ENCODE measurements at places on chromosomes 12 and 14. TPM values are rescaled to one million over a fixed set of nuclear protein-coding genes. Genes with fewer than 3 reads are reported as not detected.

DNA sequence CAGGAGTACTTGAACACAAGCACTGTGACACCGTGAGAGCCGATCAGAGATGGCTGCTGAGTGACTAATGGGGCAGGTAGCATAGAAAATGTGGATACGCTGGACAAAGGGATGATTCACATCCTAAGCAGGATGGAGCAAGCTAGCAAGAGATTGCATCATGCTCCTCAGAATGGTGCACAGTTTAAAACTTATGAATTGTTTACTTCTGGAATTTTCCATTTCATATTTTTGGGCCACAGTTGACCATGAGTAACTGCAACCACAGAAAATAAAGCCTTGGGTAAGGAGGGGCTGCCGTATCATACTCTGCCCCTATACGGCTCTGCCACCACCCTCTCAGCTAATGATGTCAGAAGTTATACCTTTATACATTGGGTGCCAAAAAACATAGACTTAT lies 23.3 kb upstream of the MARK3 start:
- DNase-seq, result no peak

- DNase-seq, result no peak
These were observed 37.0 kb upstream of the OAS1 start for GRCh38 chr12:112869778-112870177.

DNA sequence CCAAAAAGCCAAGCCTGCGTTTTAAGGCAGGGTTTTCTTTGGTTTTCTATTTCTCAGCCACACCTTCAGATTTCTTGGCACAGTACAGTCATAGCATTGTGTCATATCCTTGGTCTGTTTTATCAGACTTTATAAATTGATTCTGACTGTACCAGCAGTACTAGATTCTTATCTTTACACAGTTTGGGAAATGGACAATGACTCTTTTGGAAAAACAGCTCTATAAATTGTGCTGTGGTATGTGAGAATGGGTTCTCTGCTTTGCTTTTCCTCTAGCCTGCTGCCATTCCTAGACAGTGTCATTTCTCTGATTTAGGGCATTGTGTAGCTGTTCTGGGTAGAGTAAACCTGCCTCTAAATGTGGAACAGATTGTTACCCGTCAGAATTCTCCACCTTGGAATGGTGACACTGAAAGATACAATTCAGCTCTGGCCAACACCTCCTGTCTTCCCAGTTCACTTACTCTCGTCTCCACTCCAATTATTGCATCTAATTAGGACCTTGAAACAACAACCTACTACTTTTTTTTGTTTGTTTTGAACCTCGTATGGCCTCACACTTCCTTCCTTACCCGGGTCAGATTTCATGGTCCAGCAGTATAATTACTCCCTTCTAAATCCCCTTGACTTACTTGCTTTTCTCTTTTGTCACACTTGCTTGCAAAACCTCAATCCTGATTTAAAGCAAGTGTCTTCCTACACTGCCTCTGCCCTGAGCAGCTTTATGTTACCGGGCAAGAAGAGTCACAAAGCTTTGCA lies 226.3 kb downstream of the ERC1 start:
- no peak for DNase-seq

- no peak for DNase-seq
These were observed 6.5 kb downstream of the PPP1R3E start for GRCh38 chr14:23296012-23296777.

DNA sequence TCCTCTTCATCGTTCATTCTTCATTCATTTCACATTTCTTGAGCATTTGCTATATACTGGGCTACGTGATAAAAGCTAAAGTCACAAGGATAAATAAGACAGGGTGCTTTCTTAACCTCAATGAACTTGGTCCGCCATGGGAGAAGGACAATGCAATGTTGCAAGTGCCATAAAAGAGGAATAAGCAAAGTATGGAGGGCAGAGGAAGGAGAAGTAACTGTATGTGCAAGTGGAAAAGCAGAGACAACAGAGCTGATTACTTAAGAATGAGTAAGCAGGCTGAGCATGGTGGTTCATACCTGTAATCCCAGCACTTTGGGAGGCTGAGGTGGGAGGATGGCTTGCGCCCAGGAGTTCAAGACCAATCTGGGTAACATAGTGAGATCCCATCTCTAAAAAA lies 14.4 kb downstream of the AREL1 start:
- no peak for DNase-seq

DNA sequence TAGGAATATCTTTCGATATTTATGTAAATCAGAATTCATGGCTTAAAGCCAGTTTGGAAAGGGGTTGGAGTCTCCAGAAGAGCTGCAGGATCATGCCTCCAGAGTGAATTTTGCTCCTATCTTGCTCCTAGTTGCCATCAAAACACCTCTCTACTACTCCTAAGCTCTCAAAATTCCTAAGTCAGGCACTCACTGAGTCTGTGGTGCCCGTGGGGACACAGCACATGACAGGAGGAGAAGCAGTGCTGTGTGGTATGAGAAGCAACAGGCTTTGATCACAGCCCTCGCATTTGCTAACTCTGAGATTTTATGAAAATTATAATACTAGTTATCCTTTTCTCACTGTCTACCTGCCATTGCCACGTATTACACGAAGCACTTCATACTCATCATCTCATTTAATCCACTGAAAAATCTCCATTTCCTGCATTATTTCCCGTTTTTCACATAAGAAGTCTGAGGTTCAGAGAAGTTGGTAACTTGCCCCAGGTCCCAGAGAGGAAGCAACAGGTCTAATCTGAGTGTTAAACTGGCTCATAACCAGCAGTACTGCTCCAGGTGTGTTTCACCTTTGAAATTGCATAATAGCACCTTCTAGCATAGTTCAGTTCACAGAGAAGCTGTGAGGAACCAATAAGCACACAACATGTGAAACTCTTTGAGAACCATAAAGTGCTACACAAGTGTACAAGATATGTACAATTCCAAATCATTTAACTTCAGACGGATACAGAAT lies 33.1 kb upstream of the SLC35F4 start:
- DNase-seq, result no peak

GRCh38 chr12:31832740-31833729 lies 104.2 kb upstream of the AMN1 start:
- DNase-seq, result no peak

GRCh38 chr14:24401810-24402702 lies 3.3 kb downstream of the NYNRIN start:
- DNase-seq, result no peak

GRCh38 chr14:46377305-46377704 lies 274.3 kb downstream of the RPL10L start:
- no peak for DNase-seq

DNA sequence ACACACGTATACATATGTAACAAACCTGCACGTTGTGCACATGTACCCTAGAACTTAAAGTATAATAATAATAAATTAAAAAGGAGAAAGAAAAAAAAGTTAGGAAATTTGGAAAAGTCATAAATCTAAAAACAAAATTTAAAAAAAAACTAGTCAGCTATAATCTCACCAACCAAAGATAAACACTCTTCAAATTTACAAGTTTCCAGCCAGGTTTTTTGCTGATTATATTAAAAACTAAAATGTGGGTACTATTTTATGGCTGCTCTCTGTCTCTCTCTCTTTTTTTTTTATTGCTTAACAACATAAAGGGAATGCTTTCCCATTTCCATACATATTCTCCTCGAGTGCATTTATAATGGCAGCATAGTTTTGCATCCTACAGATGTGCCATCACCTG lies 25.0 kb upstream of the RNASE3 start:
- DNase-seq, result no peak

DNA sequence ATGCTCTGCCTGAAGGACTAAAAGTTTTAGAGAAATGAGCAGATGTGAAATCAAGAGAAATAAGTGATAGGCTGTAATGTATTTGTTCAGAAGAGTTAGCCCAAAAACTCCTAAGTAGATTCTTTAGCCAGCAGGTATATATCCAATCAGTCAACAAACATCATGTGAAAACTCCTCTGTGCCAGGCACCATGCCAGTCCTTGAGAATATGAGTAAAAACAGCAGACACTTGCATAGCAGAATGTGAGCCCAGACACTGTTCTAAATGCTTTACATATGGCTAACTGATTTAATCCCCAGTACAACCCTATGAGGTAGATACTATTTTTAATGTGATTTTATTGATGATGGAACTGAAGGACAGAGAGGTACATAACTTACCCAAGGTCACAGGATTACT lies 329.8 kb downstream of the PAWR start:
- DNase-seq, result no peak

DNA sequence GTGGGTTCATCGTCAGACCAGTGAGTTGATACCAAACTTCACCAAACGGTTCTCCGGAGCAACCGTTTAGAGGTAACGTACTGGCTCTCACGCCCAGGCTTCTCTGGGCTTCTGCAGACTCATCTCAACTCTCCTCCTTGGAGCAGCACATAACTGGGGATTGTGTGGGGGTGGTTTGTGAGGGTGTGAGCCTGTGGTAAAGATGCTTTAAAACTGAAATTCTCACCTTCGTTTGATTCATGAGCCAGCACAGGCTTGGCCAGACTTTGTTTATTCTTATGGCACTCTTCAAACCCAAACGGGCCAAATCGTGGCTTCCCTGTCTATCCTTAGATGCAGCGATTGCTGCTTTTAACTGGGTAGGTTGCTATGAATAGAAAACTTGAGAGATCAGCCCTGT lies 121.3 kb downstream of the SAMD4A start:
- no peak for DNase-seq

DNA sequence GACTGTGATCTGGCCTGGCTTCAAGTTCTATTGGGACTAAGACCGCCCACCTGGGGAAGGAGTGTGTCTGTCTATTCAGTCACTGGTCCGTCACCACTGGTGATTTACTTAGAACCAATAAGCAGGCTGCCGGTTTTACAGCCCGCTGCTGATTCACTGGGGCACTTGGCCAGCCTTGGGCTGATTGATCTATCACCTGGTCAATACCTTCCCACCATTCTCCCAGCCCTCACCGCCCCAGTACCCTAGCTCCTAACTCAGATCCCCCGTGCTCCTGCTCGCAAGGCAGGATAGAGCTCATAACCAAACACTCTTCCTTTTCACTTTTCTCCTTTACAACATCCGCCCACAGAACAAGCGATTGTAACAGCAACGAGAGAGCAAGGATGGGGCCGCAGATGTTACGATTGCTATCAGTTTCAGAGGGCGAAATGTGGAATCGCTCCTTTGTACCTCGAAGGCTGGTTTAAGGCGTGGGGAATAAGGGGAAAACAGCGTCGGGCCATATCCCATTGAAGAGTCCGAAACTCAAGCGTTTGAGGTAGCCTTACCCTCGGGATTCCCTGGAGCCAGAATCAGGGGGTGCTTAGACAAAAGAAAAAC lies 672 bp downstream of the RDH11 start:
- DNase-seq, result peak; percentile 94

Gene EEA1
- total RNA-seq, result 32.4 TPM

Gene CLEC9A
- not detected for total RNA-seq

Gene C12orf60
- 0.89 TPM for total RNA-seq

Gene FAM222A
- 4.7 TPM for total RNA-seq

Gene OR6C2
- total RNA-seq, result not detected

Gene SLC5A8
- total RNA-seq, result 0.06 TPM

Gene MORN3
- total RNA-seq, result not detected
